ENCODE measurements at places on chromosomes 12 and 14. TPM values are rescaled to one million over a fixed set of nuclear protein-coding genes. Genes with fewer than 3 reads are reported as not detected.

The RTL1 gene
- total RNA-seq, result not detected

GRCh38 chr12:82203086-82203485, 155.1 kb downstream of the CCDC59 start:
- H3K27ac ChIP-seq, result no peak overlapping the region
- no peaks in the 10 kb centered on the region for H3K27me3 ChIP-seq
- no peak overlapping the region for H3K4me3 ChIP-seq
- H3K36me3 ChIP-seq, result no peaks in the 10 kb centered on the region
- DNase-seq, result no peak

The NFE2 gene
- total RNA-seq, result not detected

The CLEC6A gene
- total RNA-seq, result not detected

DNA sequence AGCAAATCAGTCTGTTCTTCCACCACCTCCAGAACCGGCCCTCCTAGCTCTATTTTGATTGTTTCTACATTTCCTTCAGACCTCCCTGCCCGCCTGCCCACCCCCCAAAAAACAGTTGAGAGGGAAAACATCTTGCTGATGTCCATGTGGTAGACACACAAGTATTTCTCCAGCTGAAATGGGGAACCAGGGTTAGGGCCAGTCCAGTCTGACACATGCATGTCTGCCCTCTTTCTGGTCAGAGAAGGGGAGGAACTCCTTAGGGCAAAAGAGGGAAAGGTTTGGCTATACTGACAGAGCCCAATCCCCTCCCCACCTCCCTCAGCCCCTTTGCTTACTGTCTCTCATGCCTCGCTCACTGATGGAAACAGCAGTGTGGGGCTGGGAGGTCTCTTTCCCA, 3.4 kb downstream of the CD9 start:
- no peaks in the 10 kb centered on the region for H3K36me3 ChIP-seq
- H3K4me3 ChIP-seq, result peak overlapping the region; percentile 85
- DNase-seq, result no peak
- H3K4me1 ChIP-seq, result peaks cover 57% of the 10 kb centered on the region

DNA sequence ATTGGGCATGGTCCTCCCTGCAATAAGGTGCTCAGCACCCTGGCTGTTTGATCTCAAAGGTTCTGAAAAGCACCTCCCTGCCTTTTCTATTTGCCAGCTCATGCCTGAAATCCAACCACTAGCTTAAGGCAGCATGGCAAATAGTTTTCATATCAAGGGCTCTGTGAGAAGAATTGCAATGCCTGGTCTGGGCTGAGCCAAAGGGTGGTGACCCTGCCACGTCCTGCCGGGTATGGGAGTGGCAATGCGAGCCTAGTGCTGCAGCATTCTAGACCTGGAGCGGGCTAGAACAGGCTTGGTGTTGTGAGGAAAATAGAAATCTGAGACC, 2.3 kb upstream of the SCNN1A start:
- no peaks in the 10 kb centered on the region for H3K27me3 ChIP-seq
- H3K4me3 ChIP-seq, result no peak overlapping the region
- H3K36me3 ChIP-seq, result no peaks in the 10 kb centered on the region
- H3K4me1 ChIP-seq, result peaks cover 9% of the 10 kb centered on the region
- H3K27ac ChIP-seq, result no peak overlapping the region

GRCh38 chr12:55671746-55672145, 35.1 kb downstream of the OR10P1 start:
- DNase-seq, result no peak
- no peak overlapping the region for H3K4me3 ChIP-seq
- H3K36me3 ChIP-seq, result no peaks in the 10 kb centered on the region
- no peaks in the 10 kb centered on the region for H3K27me3 ChIP-seq
- H3K4me1 ChIP-seq, result no peaks in the 10 kb centered on the region
- no peak overlapping the region for H3K27ac ChIP-seq

DNA sequence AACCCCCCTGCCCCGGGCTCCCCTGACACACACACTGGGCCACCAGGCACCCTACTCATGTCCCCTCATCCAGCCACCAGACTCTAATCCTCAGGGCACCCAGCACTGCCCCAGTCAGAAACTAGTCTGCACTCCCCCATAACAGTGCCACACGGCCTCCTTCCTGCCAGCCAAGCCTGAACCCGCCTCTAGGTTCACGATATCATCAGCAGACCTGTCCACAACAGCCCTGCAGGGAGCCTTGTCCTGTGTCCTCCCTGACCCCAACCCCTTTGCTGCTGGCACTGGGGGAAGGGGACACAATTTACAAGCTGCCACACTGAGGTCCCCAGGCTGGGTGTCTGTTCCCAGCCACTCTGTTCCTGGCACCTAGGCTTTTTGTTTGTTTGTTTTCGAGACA, 33.6 kb downstream of the LTBP2 start:
- peaks cover 46% of the 10 kb centered on the region for H3K4me1 ChIP-seq
- no peak for DNase-seq
- no peaks in the 10 kb centered on the region for H3K27me3 ChIP-seq

The KRT6B gene
- not detected for total RNA-seq

The OTUB2 gene
- 1.1 TPM for total RNA-seq

The OR4K17 gene
- not detected for total RNA-seq

- H3K4me1 ChIP-seq, result peaks cover 17% of the 10 kb centered on the region
- no peaks in the 10 kb centered on the region for H3K36me3 ChIP-seq
- H3K4me3 ChIP-seq, result peak overlapping the region; percentile 56
- no peaks in the 10 kb centered on the region for H3K27me3 ChIP-seq
- H3K27ac ChIP-seq, result peak overlapping the region; percentile 79
Observed at GRCh38 chr12:22543246-22544037, 900 bp downstream of the C2CD5 start.

- no peak overlapping the region for H3K27ac ChIP-seq
- H3K36me3 ChIP-seq, result no peaks in the 10 kb centered on the region
- DNase-seq, result no peak
- no peak overlapping the region for H3K4me3 ChIP-seq
- no peaks in the 10 kb centered on the region for H3K27me3 ChIP-seq
- H3K4me1 ChIP-seq, result no peaks in the 10 kb centered on the region
Observed at GRCh38 chr12:67155863-67156262, 113.3 kb upstream of the CAND1 start.

DNA sequence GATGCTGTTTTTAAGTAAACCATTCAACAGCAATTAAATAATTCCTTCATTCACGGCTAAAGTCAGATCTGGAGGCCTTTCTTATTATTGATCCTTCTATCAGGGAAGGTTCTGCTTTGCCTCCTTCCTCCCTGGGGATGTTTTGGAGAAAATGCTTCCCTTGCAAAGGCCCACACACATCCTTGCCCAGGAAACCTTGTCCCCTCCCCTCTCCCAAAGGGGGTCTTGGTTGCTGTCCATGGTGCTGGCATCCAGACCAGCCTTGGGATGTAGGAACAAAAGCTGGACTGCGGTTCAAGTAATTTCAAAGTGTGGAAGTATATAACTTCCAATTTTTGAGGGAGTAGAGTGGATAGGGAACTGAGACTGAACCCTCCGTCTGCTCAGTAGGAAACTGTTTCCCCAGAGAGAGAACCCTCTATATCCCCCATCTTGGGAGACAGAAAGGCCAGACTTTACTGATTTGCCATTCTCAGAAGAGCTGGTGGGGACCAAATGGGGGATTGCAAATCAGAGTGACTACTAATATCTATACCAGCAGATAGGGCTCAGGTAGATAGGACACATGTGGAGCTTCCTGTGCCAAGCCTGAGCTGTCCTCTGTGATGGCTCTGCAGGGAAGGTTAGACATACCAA, 5.6 kb downstream of the MARCHF9 start:
- peaks cover 32% of the 10 kb centered on the region for H3K27me3 ChIP-seq
- H3K36me3 ChIP-seq, result no peaks in the 10 kb centered on the region
- no peak overlapping the region for H3K4me3 ChIP-seq

The TMPRSS12 gene
- total RNA-seq, result not detected

The SIX6 gene
- not detected for total RNA-seq

The UNG gene
- 45.4 TPM for total RNA-seq

The OVCH1 gene
- total RNA-seq, result not detected

The GOLGA5 gene
- 28.9 TPM for total RNA-seq

DNA sequence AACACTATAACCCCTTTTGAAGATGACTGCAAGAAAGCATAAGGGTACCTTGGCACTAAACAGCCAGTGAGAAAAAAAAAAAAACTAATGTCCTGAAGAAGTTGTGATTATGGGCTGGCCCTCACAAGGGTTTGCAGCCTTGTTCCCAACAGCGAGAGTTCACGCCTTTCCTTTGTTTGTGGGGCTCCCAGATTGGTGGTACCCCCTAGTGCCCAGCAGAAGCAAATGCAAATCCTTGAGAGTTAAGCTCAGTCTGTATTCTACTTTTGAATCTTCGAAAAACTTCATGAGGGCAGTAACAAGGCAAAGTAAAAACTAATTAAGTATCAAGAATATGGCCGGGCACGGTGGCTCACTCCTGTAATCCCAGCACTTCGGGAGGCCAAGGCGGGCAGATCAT, 238.9 kb upstream of the LMO3 start:
- no peak overlapping the region for H3K4me3 ChIP-seq
- DNase-seq, result no peak
- no peaks in the 10 kb centered on the region for H3K36me3 ChIP-seq
- no peaks in the 10 kb centered on the region for H3K4me1 ChIP-seq

GRCh38 chr14:75247286-75247922, 31.2 kb upstream of the FOS start:
- no peaks in the 10 kb centered on the region for H3K27me3 ChIP-seq
- no peak for DNase-seq
- H3K4me3 ChIP-seq, result no peak overlapping the region
- peaks cover 12% of the 10 kb centered on the region for H3K4me1 ChIP-seq
- H3K36me3 ChIP-seq, result no peaks in the 10 kb centered on the region

The LRFN5 gene
- total RNA-seq, result not detected

DNA sequence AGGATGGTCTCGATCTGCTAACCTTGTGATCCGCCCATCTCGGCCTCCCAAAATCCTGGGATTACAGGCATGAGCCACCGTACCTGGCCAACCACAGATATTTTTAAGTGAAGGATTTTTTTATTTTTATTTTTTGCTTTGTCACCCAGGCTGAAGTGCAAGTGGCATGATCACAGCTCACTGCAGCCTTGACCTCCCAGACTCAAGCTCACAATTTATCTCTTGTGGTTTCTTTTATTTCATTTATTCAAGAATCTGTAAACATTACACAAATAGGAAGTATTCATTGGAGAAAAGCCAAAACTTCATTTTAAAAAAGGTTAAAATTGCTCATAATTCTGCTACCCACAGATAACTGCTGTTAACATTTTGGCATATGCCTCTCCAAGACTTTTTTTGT, 13.3 kb downstream of the MOAP1 start:
- no peak for DNase-seq
- H3K4me1 ChIP-seq, result no peaks in the 10 kb centered on the region
- H3K27ac ChIP-seq, result no peak overlapping the region
